MM.1S (cell line): ENCODE measurements at places on chromosomes 7 and 10.

- no peaks in the 10 kb centered on the region for H3K4me1 ChIP-seq
- DNase-seq: no peak
- no peak overlapping the region for H3K4me3 ChIP-seq
- H3K27me3 ChIP-seq: no peaks in the 10 kb centered on the region
These were observed 1111.8 kb upstream of the C7orf33 start for GRCh38 chr7:147478796-147479195.

GRCh38 chr7:137625197-137625596 is 221.6 kb downstream of the DGKI start:
- DNase-seq: no peak
- no peaks in the 10 kb centered on the region for H3K4me1 ChIP-seq
- H3K27me3 ChIP-seq: no peaks in the 10 kb centered on the region
- H3K27ac ChIP-seq: no peak overlapping the region

DNA sequence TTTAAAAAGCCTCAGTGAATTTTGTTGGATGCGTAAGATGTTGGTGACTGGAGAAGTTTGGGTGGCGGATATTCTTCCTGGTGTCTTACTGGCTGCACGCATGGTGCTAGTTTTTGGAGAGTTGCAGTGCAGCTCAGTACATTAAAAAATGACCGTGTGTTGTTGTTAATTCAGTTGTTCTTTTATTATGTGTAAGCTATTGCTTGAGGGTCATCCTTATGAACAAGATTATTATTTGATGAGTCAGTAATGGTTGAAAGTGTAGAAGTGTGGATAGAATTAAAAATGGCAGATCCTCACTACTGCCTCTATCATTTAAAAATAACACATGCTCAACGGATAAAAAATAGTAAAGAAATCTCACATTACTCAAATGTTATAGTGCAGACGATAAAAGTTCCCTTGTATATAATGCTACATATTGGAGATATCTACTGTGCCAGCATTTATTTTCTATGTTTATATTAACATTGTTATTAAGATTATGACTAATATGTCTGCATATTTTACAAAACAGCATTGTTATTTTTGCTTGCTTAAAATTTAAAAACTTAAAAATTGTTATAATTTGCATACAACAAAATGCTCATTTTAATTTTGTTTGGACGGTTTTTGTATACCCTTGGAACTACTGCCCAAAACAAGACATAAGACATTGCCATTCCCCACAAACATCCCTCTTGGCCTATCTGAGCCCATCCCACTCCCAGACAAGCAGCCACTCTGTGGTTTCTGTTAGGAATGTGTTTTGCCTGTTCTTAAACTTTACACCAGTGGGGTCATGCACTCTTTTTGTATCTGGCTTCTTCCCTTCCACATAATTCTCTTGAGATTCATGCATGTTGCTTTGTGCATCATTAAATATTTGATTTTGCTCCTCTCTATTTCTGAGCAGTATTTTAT is 142.0 kb downstream of the DOCK1 start:
- no peaks in the 10 kb centered on the region for H3K36me3 ChIP-seq
- H3K4me1 ChIP-seq: no peaks in the 10 kb centered on the region
- H3K27me3 ChIP-seq: no peaks in the 10 kb centered on the region
- H3K4me3 ChIP-seq: no peak overlapping the region
- H3K27ac ChIP-seq: no peak overlapping the region
- DNase-seq: no peak

DNA sequence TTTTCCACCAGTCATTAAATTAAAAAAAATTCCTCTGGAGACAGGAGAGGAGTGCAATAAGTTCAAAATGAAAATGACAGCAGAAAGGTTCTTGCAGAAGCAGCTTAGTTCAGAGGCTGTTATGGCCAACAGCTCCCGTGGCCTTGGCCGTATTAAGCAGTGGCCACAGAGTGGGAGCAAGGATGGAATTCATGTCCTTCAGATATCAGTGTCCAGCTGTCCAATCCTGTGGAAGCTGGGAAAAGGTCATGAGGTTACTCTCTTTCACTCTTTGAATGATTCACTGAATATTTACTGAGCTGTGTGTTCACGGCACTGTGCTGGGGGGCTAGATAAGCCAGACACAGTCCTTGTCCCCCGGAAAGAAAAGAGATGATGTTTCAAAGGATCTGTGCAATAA is 231.8 kb downstream of the BMPER start:
- no peaks in the 10 kb centered on the region for H3K27me3 ChIP-seq
- H3K27ac ChIP-seq: no peak overlapping the region
- no peak overlapping the region for H3K4me3 ChIP-seq

GRCh38 chr10:60578217-60578616 is 188.5 kb upstream of the ANK3 start:
- no peak overlapping the region for H3K4me3 ChIP-seq
- no peak for DNase-seq
- no peaks in the 10 kb centered on the region for H3K36me3 ChIP-seq

GRCh38 chr7:31256506-31256905 is 84.0 kb downstream of the NEUROD6 start:
- no peak for DNase-seq
- no peak overlapping the region for H3K4me3 ChIP-seq
- H3K27me3 ChIP-seq: no peaks in the 10 kb centered on the region
- no peak overlapping the region for H3K27ac ChIP-seq
- H3K4me1 ChIP-seq: no peaks in the 10 kb centered on the region

GRCh38 chr10:20743942-20744341 is 153.2 kb downstream of the NEBL start:
- no peak overlapping the region for H3K27ac ChIP-seq
- H3K4me3 ChIP-seq: no peak overlapping the region
- DNase-seq: no peak
- no peaks in the 10 kb centered on the region for H3K27me3 ChIP-seq
- H3K4me1 ChIP-seq: no peaks in the 10 kb centered on the region
- no peaks in the 10 kb centered on the region for H3K36me3 ChIP-seq

DNA sequence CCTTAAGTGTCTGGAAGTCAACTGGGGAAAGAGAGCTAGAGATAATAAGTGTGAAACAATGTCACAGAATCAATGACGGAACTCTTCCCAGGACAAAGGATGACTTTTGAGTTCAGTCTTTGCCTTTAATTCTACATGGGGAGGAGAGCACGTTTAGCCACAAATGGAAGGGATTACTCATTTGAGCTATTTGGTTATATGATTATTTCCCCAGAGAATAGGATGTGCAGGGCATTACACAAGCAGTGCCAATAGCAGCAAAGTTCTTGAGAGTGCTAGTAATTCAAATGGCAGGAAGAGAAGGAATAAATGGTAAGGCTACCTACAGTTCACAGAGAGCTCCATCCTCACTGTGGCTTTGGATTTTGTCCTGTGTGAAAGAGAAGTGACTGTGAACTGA is 6.0 kb downstream of the EGFR start:
- no peak overlapping the region for H3K27ac ChIP-seq
- no peaks in the 10 kb centered on the region for H3K27me3 ChIP-seq
- no peak overlapping the region for H3K4me3 ChIP-seq
- no peaks in the 10 kb centered on the region for H3K4me1 ChIP-seq
- H3K36me3 ChIP-seq: no peaks in the 10 kb centered on the region

GRCh38 chr7:122626785-122627184 is 72.1 kb downstream of the RNF133 start:
- no peak overlapping the region for H3K27ac ChIP-seq
- no peaks in the 10 kb centered on the region for H3K27me3 ChIP-seq
- DNase-seq: no peak
- no peaks in the 10 kb centered on the region for H3K4me1 ChIP-seq
- no peaks in the 10 kb centered on the region for H3K36me3 ChIP-seq

GRCh38 chr10:117132751-117133231 is 5.3 kb downstream of the VAX1 start:
- no peaks in the 10 kb centered on the region for H3K36me3 ChIP-seq
- no peak overlapping the region for H3K27ac ChIP-seq
- DNase-seq: no peak
- no peaks in the 10 kb centered on the region for H3K4me1 ChIP-seq
- H3K27me3 ChIP-seq: peaks cover 21% of the 10 kb centered on the region

DNA sequence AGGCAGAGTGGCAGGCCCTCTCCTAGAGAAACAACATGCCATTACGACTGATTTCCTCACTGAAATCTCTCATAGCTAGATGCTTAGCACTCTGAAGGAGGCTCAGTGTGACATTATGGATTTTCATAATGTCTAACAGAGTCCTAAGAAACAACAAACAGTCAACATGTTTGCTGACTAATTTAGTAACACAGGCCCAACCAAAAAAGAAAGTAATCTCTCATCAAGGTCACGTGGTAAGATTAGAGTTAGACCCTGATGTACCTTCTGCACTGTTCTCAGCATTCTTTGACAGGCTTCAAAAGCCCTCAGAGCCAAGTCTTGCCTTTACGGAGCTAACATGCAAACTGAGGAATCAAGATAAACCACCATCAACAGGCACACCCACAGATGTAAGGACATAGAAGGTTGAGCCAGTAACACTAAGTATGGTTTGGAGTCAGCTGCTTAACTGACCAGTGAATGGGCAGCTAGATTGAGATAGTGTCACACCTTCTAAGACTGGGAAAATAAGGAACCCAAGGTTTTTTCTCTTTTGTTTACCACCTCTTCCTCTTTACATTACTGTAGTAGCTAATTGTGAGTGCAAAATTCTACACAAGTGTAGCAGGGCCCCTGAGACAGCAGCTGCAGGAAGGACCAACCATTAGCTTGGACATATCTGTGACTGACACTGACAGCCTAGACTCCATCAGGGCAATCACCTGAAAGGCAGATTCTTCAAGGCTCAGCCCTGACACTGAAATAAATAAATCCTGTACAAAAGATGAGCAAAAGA is 15.3 kb upstream of the KCNIP2 start:
- H3K36me3 ChIP-seq: no peaks in the 10 kb centered on the region
- H3K27me3 ChIP-seq: no peaks in the 10 kb centered on the region
- H3K4me3 ChIP-seq: peak overlapping the region; percentile 22; the same call in 1 of the 2 replicates
- H3K27ac ChIP-seq: peak overlapping the region; percentile 14; the same call in 1 of the 2 replicates

GRCh38 chr10:107025676-107026075 is 138.8 kb downstream of the SORCS1 start:
- no peaks in the 10 kb centered on the region for H3K27me3 ChIP-seq
- no peak overlapping the region for H3K27ac ChIP-seq
- DNase-seq: no peak
- no peaks in the 10 kb centered on the region for H3K4me1 ChIP-seq
- no peaks in the 10 kb centered on the region for H3K36me3 ChIP-seq

DNA sequence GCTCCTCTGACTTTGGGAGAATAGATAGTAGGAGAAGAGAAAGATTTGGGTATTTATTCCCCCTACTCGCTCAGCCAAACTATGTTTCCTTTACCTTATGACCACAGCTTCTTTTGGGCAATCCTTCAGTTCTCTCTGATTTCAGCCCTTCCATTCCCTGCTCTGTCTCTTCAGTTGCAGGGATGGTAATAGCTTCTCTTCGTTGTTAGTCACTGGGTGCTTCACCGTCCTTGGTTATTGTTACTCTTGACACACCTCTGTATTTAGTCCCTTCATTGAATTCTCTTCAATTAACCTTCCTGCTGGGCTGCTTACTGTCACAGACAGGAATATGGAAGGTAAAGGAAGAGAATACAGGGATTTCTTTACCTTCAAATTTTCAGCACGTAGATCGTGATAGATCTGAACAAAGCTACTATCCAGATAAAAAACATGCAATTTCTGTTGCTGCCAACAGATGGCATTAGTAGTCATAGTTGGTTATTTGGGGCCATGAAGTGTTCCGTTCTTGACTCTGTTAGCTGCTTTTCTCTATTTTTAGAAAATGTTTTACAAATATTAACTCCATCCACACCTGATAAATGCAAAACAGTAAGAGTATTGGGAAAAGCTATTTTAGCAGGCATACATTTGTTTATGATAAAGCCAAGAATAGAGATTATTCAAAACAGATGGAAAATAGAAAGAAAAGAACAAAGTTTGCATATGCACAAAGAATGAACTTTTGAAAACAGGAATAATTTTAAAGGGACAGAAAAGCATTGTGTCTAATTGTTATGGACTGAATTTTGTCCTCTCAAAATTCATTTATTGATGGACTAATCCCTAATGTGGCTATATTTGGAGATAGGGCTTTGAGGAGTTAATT is 14.0 kb upstream of the PTTG1IP2 start:
- 0 out of 2 replicates have a peak, but pooled peaks cover 3% of the 10 kb centered on the region for H3K4me1 ChIP-seq
- H3K27ac ChIP-seq: no peak overlapping the region
- peak overlapping the region; percentile 27; the same call in 1 of the 2 replicates for H3K4me3 ChIP-seq
- no peaks in the 10 kb centered on the region for H3K27me3 ChIP-seq
- DNase-seq: peak; percentile 55

DNA sequence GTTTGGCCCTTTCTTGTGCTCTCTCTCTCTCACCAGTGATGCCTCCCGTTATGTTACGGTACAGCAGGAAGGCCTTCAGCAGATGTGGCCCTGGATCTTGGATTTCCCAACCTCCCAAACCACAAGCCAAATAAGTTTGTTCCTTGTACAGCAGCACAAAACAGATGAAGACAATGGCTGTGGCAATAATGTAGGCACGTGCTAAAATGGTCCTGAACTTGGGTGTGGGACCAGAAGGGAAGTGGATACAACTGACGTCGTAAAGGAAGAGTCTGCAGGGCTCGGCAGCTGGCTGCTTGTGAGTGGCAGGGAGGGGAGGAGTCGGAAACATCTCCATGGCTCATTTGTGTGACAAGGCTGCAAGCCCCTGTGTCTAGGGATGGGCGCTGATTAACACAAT is 26.8 kb downstream of the PROSER2 start:
- no peaks in the 10 kb centered on the region for H3K36me3 ChIP-seq
- no peak overlapping the region for H3K4me3 ChIP-seq
- no peaks in the 10 kb centered on the region for H3K4me1 ChIP-seq
- peaks cover 7% of the 10 kb centered on the region; the same call in 1 of the 2 replicates for H3K27me3 ChIP-seq
- no peak for DNase-seq
- H3K27ac ChIP-seq: no peak overlapping the region

DNA sequence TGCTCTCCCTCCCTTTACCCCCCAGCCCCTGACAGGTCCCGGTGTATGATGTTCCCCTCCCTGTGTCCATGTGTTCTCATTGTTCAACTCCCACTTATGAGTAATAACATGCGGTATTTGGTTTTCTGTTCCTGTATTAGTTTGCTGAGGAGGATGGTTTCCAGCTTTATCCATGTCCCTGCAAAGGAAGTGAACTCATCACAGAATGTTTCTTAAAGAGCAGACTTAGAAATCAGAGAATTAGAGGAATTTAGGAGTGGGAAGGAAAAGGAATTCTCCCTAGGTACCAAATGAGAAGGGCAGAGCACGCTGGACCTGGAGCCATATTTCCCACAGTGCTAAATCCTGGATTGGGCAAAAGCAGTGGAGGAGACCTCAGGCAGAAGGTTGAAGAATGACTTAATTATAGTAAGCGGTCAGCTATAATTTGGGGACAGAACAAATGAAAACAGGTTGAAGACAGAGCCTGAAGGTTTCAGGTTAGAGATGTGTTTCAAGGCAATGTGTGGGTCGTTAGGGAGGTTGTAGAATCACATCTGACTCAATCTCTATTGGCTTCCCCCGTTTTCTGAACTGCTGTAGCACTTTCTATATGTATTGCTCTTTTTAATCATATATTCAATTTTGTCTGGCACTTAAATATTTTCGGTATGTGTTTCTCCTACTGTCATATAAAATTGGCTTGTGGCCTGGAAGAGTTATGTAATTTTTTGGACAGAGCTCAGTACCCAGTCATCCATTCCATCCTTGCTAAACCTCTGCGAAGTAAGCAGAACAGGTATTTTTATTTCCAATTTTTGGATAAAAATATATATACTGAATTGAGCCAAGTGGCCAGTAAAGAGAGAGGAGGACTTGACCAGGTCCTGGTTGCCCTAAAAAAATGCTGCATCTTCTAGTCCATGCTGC is 210.5 kb upstream of the KLF6 start:
- no peaks in the 10 kb centered on the region for H3K4me1 ChIP-seq
- H3K4me3 ChIP-seq: no peak overlapping the region
- H3K36me3 ChIP-seq: no peaks in the 10 kb centered on the region
- no peaks in the 10 kb centered on the region for H3K27me3 ChIP-seq
